ENCODE measurements at places on chromosomes 12 and 14.

GRCh38 chr12:48122065-48122834 lies 3.1 kb downstream of the PFKM start:
- no peak for DNase-seq

- no peak for DNase-seq
These were observed 8.1 kb downstream of the TXNRD1 start for GRCh38 chr12:104223712-104224111.

DNA sequence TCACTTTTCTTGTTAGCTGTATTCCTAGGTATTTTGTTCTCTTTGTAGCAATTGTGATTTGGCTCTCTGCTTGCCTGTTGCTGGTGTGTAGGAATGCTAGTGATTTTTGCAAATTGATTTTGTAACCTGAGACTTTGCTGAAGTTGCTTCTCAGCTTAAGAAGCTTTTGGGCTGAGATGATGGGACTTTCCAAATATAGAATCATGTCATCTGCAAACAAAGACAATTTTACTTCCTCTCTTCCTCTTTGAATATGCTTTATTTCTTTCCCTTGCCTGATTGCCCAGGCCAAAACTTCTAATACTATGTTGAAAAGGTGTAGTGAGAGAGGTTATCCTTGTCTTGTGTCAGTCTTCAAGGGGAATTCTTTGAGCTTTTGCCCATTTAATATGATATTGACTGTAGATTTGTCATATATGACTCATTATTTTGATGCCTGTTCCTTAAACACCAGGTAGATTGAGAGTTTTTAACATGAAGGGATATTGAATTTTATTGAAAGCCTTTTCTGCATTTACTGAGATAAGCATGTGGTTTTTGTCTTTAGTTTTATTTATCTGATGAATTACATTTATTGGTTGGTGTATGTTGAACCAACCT lies 26.7 kb downstream of the CLECL1 start:
- no peak for DNase-seq

DNA sequence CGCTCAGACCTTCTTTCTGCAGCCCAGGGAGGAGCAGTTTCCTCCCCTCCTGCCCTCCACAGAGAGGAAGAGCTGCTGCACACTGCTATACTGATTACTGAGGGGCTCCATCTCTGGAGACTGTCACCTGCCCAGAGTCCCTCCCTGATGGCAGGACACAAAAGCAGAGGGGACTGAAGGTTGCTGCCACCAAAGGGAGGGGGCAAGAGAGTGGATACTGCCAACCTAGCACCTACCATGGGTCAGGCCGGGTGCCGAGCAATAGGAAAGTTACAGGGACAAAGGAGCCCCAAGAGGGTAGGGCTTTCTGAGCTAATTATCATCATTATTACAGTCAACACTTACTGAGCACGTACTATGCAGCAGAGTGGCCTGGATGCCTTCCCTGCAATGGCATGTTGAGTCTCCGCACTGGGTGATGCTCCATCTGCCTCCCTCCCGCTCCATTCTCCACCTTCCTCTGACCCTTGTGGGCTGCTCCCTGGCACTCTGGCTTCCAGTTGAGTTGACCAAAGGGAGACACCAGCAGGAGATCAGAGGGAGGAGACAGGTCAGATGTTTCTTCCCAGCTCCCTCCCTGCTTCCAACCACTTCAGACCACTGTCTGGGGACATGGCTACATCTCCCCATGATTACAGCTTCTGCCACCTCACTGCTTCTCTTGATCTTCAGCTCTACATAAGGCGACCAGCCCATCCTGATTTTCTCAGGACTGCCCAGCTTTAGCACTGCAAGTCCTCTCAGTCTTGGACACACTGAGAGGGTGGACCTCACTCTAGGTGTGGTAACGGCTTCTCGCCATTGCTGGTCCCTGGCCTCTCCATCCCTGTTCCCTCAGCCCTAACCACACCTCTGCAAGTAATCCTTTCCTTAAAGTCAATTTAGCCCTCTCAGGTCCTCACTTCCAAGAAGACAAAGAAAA lies 2.6 kb upstream of the KRT79 start:
- no peak for DNase-seq

- DNase-seq, result no peak
These were observed 901.8 kb downstream of the VRK1 start for GRCh38 chr14:97699026-97699425.

GRCh38 chr12:82366197-82366596 lies 7.9 kb downstream of the METTL25 start:
- DNase-seq, result no peak

DNA sequence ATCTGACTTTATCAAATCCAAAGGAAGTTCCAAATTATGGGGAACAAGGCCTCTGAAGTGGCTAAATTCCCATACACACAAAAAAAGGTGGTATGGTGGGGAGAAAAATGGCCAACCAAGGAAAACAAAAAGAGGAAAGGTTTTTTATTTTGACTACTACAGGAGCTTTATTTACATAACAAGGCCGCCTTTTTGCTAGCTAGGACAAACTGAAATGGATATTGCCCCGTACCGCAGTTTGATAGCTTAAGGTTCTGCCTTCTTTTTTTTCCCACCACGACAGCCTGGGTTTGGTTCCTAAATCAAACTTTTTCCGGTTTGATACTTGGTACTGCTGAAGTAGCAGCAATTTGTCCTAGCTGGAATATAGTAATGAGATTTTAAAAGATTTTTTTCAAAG lies 66.8 kb downstream of the COX16 start:
- DNase-seq, result no peak

DNA sequence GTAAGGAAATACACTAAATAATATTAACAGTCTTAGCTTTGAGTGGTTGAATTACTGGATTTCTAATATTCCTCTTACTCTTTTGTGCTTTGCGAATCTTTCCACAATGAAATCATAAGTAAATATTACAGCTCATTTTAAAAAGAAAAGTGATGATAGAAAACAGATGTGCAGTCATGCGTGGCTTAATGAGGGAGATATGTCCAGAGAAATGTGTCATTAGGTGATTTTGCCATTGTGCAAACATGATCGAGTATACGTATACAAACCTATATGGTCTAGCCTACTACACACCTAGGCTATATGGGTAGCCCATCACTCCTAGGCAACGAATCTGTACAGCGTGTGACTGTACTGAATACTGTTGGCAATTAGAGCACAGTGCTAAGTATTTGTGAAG lies 59.3 kb downstream of the SLC15A5 start:
- no peak for DNase-seq

DNA sequence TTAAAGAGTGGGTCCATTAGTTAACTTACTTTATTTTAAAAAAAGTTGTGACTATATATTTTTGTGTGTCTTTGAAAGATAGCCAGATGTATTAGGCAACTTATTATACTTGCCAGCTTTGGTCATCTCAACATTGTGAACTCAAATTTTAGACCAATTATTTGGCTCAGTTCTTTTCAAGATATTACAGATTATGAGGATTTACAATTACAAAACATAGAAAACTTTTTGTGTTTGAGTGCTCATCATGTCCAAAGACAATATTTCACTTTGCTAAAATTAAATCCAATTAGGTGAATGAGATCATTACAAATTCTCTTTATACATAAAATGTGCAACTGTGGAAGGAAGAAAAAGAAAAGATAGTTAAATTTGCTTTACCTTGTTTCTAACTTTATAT lies 18.3 kb upstream of the PDE3A start:
- no peak for DNase-seq

GRCh38 chr14:69573831-69574262 lies 824 bp downstream of the CCDC177 start:
- DNase-seq, result peak; percentile 32

DNA sequence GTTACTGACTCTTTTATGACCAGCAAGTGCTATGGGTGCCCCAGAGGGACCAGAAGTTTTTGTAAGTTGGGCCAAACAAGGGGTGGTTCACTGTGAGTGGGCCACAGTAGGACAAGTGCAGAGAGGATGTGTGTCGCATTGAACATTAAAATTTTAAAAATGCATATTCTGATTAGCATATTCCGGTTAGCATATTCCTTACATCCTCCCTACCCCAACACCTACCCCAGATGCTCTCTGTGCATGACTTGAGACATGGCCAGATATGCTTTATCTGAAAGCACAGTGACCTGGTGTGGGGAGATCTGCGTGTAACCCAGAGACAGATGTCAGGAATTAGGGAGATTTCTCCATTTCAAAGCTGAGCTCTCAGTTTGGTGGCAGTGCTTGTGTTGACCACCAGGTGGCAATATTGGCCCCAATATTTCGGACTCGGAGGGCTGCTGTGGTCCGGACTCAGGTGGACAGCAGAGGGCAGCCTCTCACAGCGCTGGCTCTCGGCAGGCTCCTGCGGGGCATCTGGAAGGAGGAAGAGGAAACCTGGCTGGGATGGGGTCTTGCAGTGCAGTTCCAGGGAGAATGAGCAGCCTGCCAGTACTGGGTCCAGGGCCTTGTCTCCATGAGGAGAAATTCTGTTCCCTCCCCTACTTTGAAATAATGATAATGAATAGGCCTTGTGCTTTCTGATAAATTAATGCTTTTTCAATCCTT lies 1.6 kb upstream of the CEBPE start:
- peak; percentile 94 for DNase-seq

- no peak for DNase-seq
These were observed 165.5 kb downstream of the SLC41A2 start for GRCh38 chr12:104792570-104792969.

- DNase-seq, result no peak
These were observed 87.4 kb downstream of the SYT1 start for GRCh38 chr12:78951803-78952551.

DNA sequence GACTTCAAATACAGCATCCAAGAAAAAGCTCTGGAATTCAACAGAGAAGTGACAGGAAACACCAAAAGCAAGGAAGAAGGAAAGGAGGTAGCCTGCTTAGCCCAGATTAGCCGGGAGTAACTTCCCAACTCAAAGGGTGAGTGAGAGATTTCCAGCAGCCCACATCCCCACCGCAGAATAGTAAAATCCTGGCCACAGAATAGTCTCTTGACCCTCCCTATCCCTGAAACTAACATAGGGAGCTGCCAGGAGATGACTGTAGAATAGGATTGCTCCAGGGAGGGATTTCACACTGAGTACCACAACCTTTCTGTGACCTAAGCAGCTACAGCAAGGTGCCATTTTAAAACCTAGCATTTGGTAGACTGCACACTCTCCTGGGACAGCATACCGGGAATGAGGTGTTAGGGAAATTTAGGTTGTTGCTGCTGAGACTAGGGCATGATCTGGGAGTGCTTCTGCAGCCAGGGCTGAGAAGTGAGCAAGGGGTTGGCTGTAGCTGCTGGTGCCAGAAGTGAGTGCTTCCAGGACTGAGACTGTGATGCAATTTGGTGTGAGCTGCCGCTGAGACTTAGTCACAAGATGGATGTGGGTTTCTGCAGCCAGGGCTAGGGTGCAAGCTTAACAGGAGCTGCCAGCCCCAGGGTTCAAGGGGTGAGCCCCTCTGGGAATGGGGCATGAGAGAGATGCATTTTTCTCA lies 66.0 kb downstream of the TMTC3 start:
- DNase-seq, result no peak

DNA sequence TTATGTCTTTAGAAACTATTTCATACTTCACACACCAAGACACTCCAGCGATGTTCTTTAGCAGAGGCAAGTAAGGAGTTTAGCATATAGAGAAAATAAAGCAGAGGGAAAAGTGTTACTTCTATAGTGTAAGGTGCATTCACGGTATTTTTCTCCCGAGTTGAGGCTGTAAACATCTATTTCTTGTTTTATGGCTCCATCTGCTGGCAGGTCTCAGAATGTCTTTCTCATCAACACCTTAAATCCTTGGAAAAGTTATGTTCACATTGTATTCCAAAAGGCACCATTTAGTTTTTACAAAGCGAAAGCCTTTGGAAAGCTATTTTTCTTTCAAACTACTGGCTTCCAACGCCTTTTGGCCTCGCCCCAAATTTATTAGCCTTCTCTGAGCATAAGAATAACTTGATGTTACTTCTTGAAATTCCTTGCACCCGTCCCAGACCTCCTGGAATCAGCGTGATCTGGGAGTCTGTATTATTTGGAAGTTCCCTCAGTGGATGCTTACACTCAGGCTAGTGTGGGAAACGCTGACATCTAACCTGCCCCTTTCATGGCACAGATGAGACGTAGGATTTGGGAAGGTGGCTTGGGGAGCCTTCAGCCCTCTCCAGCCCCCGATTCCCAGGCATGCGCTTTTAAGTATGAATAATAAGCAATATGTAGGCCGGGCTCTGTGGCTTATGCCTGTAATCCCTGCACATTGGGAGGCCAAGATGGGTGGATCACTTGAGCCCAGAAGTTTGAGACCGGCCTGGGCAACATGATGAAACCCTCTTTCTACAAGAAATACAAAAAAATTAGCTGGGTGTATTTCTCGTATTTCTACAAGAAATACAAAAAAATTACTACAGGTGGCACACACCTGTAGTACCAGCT lies 1.9 kb upstream of the PIWIL1 start:
- no peak for DNase-seq

DNA sequence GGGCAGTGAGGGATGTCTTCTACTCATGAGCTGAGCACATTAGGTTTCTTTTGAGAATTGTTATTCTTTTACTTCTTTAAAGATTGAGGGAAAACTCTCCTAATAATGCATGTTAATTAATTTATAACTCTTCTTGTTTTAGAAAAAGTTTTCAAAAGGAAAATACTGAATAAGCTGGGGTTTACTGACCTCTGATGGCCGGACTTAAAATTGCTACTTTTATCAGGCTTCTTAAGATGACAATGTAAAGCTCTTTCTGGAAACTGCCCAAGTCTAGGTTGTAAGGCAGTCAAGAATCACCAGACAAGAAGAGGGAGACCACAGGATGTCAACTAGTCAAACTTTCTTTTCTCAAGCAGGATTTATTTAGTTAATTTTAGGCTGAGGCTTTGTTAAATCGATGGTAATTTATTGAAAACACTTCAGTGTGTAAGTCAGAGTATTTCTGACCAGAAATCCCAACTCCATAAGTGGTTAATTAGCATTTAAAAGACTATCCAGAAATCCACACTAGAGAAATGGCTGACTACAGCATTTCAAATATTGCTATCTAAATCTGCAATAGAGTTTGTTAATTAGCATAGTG lies 82.1 kb downstream of the AVPR1A start:
- DNase-seq, result no peak

GRCh38 chr12:273382-273781 lies 10.7 kb upstream of the SLC6A13 start:
- DNase-seq, result no peak

- peak; percentile 47 for DNase-seq
These were observed at the start of gene TBC1D30 for GRCh38 chr12:64824500-64825142. TBC1D30 (plus strand) TSS chr12:64824647; CDS start chr12:64824880, 233 bp downstream.

DNA sequence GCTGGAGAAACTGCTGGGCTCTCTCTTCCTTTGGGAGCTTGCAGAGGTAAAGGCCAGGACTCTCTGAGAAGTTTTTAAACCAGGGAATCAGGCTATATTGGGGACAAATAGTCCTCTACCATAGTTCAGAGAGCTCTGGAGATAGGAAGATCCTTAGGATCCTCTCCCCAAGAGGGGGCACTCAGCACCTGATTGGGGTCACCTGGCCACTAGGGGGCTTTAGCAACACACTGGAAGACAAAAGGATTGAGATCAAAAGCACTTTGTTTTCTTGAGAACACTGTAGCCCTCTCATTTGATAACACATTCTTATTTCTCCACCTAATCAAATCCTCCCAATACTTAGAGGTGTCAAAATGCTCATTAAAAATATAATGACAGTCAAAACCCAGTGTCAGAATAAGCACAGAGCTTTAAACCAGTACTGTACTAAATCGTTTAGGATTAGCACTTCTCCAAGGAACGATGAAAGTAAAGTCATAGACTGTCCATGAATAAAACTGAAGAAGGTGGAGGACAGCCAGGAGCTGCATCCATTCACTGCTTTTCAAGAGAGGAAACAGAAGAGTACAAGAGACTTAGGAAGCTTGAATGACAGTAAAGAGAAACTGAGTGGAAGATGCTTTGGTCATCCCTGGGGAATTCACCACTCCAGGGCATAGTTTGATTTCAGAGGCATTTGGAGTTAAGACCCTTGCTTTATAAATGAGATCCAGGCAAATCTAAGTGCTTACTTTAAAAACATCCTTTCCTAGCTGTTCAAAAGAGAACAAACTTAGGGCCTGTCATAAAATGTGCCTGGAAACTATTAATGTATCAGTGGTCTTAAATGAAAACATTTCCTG lies 26.5 kb downstream of the BMP4 start:
- peak; percentile 83 for DNase-seq

All from WTC11 (cell line).